ENCODE measurements at places on chromosomes 13 and 19.
A peak's percentile ranks its signal among the peaks of the same experiment; 100 is the strongest.

DNA sequence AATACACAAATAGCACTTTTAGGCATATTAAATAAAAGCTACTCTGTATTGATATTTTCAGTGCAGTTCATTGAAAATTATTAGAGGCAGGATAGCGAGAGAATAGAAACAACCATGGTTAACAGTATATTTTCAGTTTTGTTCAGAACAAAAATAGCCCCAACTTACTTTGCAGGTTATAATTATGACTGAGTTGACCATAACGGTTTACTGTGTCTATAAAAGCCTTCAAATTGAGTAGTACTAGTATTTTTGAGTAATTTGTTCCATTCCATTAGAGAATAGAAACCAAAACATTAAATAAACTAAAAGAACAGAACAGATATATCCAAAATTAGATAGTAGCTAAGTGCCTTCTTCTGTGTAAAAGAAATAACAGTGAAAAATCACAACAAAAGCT, 1108.4 kb upstream of the PCDH20 start:
- DNase-seq = no peak

DNA sequence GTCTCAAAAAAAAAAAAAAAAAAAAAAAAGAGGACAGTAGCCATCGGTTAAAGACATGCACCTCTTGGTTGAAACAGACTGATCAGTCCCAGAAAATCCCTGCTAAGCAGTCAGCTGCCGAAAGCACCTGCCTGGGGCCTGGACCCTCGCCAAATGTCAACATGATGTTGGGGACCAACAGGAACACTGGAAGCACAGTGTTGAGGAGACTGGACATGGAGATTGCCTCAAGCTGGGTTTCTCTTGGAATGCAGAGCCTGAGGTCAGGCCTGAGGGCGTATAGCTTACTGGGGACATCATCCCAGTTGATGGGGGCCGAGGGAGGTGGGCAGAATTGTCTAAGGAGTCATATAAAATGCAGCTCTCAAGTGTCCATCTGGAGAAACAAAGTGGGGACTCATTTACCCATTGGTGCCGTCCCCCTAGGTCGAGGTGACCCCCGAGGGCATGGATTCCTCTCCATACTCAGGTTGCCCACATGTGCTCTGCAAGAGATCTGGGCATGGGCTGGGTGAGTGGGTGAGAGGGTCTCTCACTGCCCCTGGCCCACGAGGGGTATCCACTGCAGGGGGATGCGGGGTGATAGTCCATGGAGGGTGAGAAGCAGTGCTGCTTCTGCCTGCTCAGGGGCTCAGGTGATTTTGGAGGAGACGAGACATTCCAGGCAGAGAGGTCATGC, 164.5 kb downstream of the URI1 start:
- no peak for DNase-seq

- DNase-seq = no peak
These were observed 486.5 kb downstream of the COG6 start for GRCh38 chr13:40141859-40142555.

DNA sequence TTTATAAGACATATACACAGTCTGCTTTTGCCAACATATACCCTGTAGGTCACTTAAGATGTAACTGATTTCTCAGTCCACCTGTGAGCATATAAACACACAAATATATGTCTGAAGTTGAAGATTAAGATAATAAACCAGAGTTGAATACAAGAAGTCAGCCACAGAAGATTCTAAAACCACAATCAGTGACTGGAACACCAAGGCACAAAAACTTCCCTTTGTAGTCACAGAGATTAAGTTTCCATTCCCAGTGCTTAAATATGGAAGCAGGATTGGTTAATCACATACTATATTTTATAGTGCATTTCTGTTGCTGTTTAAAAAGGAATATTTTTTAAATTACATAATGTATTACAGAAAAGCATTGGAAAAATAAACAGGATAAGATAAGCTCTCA, 39.9 kb downstream of the MTMR6 start:
- DNase-seq = no peak

DNA sequence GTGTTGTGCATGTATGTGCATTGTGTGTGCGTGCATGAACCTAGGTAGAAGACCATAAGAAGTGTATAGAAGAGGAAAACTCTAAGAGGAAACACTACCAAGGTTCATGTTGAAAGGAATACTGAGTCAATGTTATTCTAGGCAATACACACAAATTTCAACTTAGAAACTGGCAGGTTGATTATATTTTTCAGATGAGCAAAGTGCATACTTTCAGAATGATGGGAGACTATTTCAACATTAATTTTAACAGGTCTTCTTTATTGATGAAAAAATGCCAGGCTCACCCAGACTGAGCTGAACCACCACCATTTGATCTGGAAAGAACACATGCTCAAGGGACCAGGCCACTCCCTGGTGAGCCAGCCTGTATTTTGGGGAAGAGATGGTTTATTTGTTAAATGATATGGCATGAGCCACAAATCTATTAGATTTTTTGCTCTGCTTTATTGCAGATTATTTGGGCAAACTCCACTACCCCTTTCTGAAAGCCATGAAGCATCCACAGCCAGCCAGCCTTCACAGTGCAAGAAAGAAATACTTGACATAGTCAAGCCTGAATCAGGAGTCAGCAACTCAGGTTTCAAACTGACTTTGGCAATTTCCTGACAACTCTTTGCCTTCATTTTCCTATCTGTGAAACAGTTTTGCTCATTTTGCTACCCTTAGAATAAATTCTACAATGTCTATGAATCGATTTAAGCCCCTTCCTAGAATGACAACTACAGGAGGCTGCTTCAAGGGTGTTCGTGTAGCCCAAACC, 368.9 kb downstream of the COG6 start:
- no peak for DNase-seq

DNA sequence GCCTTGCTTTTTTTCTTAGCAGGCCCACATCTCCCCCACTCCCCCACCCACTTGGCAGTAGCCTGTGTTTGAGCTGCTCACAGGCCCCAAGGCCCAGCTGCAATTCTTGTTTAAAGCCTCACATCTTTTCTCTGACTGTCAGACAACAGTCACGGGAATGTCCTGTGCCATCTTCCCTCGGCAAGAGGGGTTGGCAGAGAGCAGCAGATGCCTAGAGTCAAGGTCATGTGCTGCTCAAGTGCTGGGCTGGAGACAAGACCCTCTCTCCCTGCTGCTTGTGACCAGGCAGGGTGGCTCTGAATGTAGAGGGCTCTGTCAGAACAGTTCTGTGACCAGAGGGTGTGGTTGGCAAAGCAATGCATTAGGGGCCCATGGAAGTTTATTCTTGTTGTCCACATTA, 47.4 kb downstream of the BBC3 start:
- DNase-seq = peak; percentile 98

- DNase-seq = no peak
These were observed 321.6 kb downstream of the NDFIP2 start for GRCh38 chr13:79802389-79803085.

DNA sequence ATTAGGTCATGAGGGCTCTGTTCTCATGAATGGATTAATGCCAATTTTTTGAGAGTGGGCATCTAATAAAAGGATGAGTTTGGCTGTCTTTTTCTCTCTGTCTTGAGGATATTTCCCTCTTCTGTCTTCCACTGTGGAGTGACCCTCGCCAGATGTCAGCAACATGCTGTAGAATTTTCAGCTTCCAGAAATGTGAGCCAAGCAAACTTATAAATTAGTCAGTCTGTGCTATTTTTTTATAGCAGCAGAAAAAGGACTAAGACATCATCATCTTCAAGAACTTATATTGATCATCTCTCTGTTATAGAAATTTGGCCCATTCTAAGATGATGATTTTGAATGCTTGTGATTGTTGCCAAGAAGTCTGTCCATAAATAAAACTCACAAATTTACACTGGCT, 431.4 kb downstream of the FGF9 start:
- no peak for DNase-seq

GRCh38 chr13:85709721-85710120, 89.5 kb downstream of the SLITRK6 start:
- DNase-seq = no peak

- no peak for DNase-seq
These were observed 118.2 kb upstream of the SLC10A2 start for GRCh38 chr13:103184413-103184812.

GRCh38 chr13:64871742-64872141, 2358.4 kb downstream of the PCDH9 start:
- no peak for DNase-seq

GRCh38 chr19:12202250-12202649, 39.4 kb downstream of the ZNF136 start:
- DNase-seq = peak; percentile 28

DNA sequence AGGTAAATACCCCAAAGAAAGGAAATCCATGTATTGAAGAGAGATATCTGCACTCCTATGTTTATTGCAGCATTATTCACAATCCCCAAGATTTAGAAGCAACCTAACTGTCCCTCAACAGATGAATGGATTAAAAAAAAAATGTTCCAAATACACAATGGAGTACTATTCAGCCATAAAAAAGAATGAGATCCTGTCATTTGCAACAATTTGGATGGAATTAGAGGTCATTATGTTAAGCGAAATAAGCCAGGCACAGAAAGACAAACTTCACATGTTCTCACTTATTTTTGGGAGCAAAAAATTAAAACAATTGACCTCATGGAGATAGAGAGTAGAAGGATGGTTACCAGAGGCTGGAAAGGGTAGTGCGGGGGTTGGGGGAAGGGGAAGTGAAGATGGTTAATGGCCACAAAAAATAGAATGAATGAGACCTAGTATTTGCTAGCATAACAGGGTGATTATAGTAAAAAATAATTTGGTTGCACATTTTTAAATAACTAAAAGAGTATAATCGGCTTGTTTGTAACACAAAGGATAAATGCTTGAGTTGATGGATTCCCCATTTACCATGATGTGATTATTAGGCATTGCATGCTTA, 9.7 kb upstream of the ZNF709 start:
- no peak for DNase-seq

DNA sequence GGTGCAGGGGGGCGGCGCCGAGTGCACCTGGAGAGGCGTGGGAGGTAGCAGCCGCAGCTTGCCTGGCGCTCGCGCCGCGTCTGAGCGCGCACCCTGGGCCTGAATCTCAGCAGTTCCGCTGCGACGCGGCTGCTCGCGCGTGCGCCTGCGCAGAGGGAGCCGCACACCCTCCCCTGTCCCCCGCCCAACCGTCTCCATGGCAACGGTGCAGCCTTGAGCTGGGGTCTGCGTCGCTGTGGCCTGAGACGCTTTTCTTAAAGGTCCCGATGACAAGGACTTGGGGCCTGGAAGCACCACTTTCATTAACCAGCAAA, at the start of gene PNMA8B:
TSS of gene PNMA8B (minus strand) at position 82 of the 314 bp plus-strand sequence. CDS start 402 bp downstream, outside the sequence.
- DNase-seq = no peak

GRCh38 chr13:59747529-59747928, 416.2 kb downstream of the DIAPH3 start:
- peak; percentile 21 for DNase-seq

GRCh38 chr13:90518417-90518816, 829.1 kb upstream of the MIR17HG start:
- DNase-seq = no peak

GRCh38 chr19:41426952-41427646, at the start of gene B3GNT8:
Gene B3GNT8, minus strand, starts transcription at chr19:41427374. Its CDS starts 596 bp downstream, at chr19:41426778.
- DNase-seq = no peak

GRCh38 chr19:57812226-57812625, 2.5 kb downstream of the ZNF552 start:
- no peak for DNase-seq

- no peak for DNase-seq
These were observed 124.3 kb upstream of the STARD13 start for GRCh38 chr13:33409673-33410510.

GRCh38 chr19:6790194-6791128, 18.0 kb downstream of the VAV1 start:
- no peak for DNase-seq
